Endothelial cell of umbilical vein (primary cell): ENCODE measurements at places on chromosomes 5 and 9. TPM values are rescaled to one million over a fixed set of nuclear protein-coding genes. Genes with fewer than 3 reads are reported as not detected.

GRCh38 chr5:161539016-161539415, 7.5 kb downstream of the GABRB2 start:
- H3K36me3 ChIP-seq, result no peaks in the 10 kb centered on the region
- H3K4me3 ChIP-seq, result no peak overlapping the region
- H3K27me3 ChIP-seq, result no peaks in the 10 kb centered on the region
- H3K4me1 ChIP-seq, result no peaks in the 10 kb centered on the region
- DNase-seq, result no peak

DNA sequence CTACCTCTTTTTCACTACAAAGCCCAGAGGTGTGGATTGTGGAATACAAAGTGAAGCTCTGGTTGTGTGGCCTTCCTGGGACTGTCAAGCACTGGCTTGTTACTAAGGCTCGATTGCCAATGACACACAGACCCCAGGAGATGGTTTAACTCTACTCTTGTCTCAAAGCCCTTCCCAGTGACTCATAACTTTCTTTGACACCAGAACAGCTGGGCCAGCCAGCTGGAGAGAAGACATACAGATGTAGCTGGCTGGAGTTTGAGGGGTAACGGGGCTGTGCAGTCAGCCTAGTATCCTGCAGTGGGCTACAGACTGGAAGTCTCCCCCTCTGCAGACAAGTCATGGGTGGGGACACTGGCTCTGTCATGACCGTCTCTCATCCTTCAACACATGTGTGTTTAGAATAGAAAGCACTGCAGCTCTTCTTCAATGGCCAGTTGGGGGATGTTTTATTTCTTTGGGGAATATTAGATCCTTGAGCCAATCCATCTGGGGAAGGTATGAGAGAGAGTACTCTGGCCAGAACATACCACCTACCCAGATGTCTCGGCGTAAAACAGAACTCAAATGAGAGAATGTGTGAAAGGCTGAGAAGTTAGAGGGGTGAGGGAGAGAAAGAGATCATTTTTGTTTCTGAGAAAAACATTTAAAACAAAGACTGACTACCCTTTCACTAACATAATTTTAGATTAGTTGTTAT, 53.3 kb downstream of the SEMA6A start:
- no peak for DNase-seq
- H3K4me1 ChIP-seq, result no peaks in the 10 kb centered on the region
- no peaks in the 10 kb centered on the region for H3K27me3 ChIP-seq
- no peaks in the 10 kb centered on the region for H3K36me3 ChIP-seq
- H3K4me3 ChIP-seq, result no peak overlapping the region

- DNase-seq, result no peak
- no peak overlapping the region for H3K4me3 ChIP-seq
- no peak overlapping the region for H3K27ac ChIP-seq
- H3K27me3 ChIP-seq, result peaks cover 34% of the 10 kb centered on the region
- H3K36me3 ChIP-seq, result no peaks in the 10 kb centered on the region
Observed at GRCh38 chr5:14134083-14134482, 9.1 kb upstream of the TRIO start.

DNA sequence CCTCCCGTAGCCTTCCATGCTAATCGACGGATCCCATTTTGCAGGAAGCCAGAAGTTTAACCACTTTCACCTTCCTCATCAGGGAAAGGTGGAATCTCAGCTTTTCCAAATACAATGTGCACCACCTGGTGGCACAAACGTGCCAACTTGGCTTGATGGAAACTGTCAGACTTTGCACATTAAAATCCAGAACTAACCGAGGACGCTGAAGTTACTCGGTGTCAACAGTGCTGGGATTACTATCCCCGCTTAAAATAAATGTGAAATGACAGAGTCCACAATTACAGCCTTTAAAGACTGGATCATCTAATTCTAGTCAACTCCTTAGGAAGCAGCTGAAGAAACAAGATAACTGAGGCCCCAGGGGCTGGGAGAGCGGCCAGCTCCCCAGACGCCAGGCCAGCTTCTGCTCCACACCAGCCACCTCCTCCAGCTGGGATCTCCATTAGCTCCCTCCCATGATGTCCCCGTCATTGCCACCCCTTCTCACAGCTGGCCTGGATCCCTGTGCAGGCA, 50.1 kb upstream of the RETREG1 start:
- H3K27ac ChIP-seq, result no peak overlapping the region
- peaks cover 5% of the 10 kb centered on the region for H3K4me1 ChIP-seq
- H3K27me3 ChIP-seq, result no peaks in the 10 kb centered on the region
- peak; percentile 64 for DNase-seq

DMGDH gene
- not detected in 2 replicates for total RNA-seq

GRCh38 chr5:142056816-142057696, 44.2 kb upstream of the GNPDA1 start:
- no peak for DNase-seq
- H3K36me3 ChIP-seq, result no peaks in the 10 kb centered on the region
- no peak overlapping the region for H3K27ac ChIP-seq
- H3K4me3 ChIP-seq, result no peak overlapping the region
- H3K27me3 ChIP-seq, result no peaks in the 10 kb centered on the region

GRCh38 chr5:172715931-172716682, 54.9 kb downstream of the DUSP1 start:
- H3K36me3 ChIP-seq, result no peaks in the 10 kb centered on the region
- peak overlapping the region; percentile 81 for H3K27ac ChIP-seq
- no peak overlapping the region for H3K4me3 ChIP-seq
- H3K4me1 ChIP-seq, result peaks cover 20% of the 10 kb centered on the region
- no peak for DNase-seq

DNA sequence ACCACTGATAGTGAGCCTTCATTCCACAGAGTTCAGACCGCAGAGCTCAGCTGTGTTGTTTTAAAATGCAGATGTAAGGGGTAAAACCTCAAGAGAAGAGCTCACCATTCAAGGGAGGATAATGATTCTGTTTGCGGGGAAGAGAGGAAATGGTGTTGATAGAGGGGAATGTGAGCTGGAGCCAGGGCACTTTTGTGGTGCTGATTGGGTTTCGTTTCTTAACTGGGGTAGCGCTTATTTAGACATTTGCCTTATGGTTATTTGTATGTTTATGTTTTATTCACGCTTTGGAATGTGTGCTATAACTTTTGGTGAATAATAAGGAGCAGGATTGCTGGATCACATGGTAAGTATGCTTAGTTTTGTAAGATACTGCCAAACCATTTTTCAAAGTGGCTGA, 42.5 kb downstream of the STXBP1 start:
- H3K36me3 ChIP-seq, result peaks cover 3% of the 10 kb centered on the region
- H3K27ac ChIP-seq, result no peak overlapping the region
- no peaks in the 10 kb centered on the region for H3K27me3 ChIP-seq
- H3K4me1 ChIP-seq, result no peaks in the 10 kb centered on the region
- DNase-seq, result no peak

MCC gene
- 23.0 and 27.5 TPM in 2 replicates for total RNA-seq

IRX2 gene
- not detected in 2 replicates for total RNA-seq

- H3K27ac ChIP-seq, result peak overlapping the region; percentile 61
- H3K4me3 ChIP-seq, result no peak overlapping the region
- peak; percentile 49 for DNase-seq
- H3K4me1 ChIP-seq, result peaks cover 62% of the 10 kb centered on the region
- no peaks in the 10 kb centered on the region for H3K27me3 ChIP-seq
- H3K36me3 ChIP-seq, result no peaks in the 10 kb centered on the region
Observed at GRCh38 chr9:131398204-131398603, 4.3 kb downstream of the PRRC2B start.

DNA sequence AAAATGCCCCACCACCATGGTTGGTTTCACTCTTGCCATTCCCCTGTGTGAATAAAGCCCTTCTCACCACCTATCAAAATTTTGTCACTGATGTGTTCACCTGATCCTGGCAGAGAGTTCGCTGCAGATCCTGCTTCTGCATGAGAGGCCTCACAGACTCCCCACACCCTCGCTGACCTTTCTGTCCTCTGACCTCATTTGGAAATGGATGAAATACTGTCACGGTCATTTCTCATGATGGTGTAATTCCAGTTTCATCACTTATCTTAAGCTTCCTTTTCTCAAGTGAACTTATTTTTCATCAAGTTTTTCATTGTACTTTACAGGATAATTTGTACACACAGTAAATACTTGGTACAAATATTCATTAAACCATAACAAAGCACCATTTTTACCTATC, 131.3 kb downstream of the FRMD3 start:
- no peaks in the 10 kb centered on the region for H3K36me3 ChIP-seq
- no peak for DNase-seq
- no peaks in the 10 kb centered on the region for H3K27me3 ChIP-seq
- H3K27ac ChIP-seq, result no peak overlapping the region
- H3K4me3 ChIP-seq, result no peak overlapping the region

- no peak for DNase-seq
- peaks cover 22% of the 10 kb centered on the region for H3K27me3 ChIP-seq
- H3K27ac ChIP-seq, result peak overlapping the region; percentile 83
- peak overlapping the region; percentile 2 for H3K4me3 ChIP-seq
Observed at GRCh38 chr9:89179540-89179894, 899 bp upstream of the SHC3 start.

- H3K27ac ChIP-seq, result no peak overlapping the region
- no peaks in the 10 kb centered on the region for H3K36me3 ChIP-seq
- H3K4me1 ChIP-seq, result peaks cover under 1% of the 10 kb centered on the region
- H3K4me3 ChIP-seq, result no peak overlapping the region
- DNase-seq, result no peak
- no peaks in the 10 kb centered on the region for H3K27me3 ChIP-seq
Observed at GRCh38 chr9:94827584-94828304, 101.2 kb downstream of the AOPEP start.

DNA sequence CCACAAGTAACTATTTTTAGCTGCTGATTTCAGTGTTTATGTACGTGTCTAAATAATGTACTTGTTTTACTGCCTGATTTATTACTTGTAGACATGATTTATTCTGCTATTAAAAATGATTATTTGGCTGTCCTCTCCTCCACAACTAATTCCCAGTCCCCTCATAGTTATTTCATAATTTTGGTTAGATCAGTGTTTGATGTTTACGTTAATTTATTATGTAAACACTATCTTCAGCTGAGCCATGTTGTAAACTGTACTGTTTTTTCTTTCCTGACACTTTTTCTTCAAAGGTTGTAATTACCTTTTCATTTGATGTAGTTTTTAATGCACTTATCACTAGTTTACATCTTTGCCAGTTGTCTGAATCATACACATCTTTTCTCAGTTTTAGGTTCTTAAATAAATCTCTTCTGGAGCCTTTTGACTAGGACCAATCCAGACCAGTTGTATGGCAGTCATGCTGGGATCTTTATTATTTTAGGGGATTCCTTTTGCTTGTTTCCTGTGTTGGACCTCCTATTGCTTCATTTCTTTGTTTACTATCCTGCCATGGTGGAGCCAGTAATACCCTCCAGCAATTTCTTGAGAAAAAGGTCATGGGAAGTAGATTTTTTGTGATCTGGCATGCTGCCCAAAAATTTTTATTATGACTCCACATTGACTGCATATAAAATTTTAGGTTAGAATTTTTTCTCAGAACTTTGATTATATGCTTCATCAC, 16.1 kb downstream of the AP3S1 start:
- H3K36me3 ChIP-seq, result no peaks in the 10 kb centered on the region
- H3K27ac ChIP-seq, result no peak overlapping the region
- peaks cover 19% of the 10 kb centered on the region for H3K4me1 ChIP-seq
- no peak overlapping the region for H3K4me3 ChIP-seq

- H3K4me3 ChIP-seq, result peak overlapping the region; percentile 4
- H3K4me1 ChIP-seq, result peaks cover 25% of the 10 kb centered on the region
Observed at GRCh38 chr5:52801329-52801728, 13.6 kb downstream of the ITGA1 start.

- H3K27me3 ChIP-seq, result no peaks in the 10 kb centered on the region
- no peak overlapping the region for H3K4me3 ChIP-seq
- no peaks in the 10 kb centered on the region for H3K4me1 ChIP-seq
- H3K27ac ChIP-seq, result no peak overlapping the region
- DNase-seq, result no peak
Observed at GRCh38 chr5:61385627-61386026, 53.6 kb downstream of the ZSWIM6 start.

MYMK gene
- total RNA-seq, result not detected in 2 replicates

SLIT3 gene
- total RNA-seq, result 0.02 and 1.0 TPM in 2 replicates

DNA sequence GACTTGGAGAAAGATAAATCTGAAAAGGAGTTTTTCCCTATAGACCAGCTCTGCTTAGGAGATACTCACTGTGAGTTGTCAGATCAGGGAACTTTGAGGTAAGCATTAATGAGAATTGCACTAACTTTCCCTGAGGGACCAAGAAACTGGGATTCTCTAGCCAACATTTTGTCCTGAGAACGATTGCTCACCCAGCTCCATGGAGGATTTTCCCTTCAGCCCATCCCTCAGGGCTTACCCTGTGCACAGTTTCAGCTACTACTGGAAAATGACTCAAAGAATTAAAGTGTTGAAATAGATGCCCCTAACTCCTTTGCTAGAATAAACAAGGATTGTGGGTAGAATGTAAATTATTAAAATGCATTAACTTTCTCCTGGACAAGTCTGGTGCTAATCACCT, 237.2 kb upstream of the IL12B start:
- H3K4me3 ChIP-seq, result no peak overlapping the region
- no peaks in the 10 kb centered on the region for H3K4me1 ChIP-seq
- no peak for DNase-seq
- H3K27ac ChIP-seq, result no peak overlapping the region

GRCh38 chr5:97418462-97418861, 235.4 kb upstream of the RIOK2 start:
- no peaks in the 10 kb centered on the region for H3K36me3 ChIP-seq
- no peaks in the 10 kb centered on the region for H3K27me3 ChIP-seq
- no peak overlapping the region for H3K27ac ChIP-seq
- no peaks in the 10 kb centered on the region for H3K4me1 ChIP-seq

KCTD16 gene
- total RNA-seq, result 0.30 and 0.49 TPM in 2 replicates

PAEP gene
- total RNA-seq, result not detected in 2 replicates

GRCh38 chr9:79658926-79659325, 87.2 kb downstream of the TLE4 start:
- no peak overlapping the region for H3K27ac ChIP-seq
- H3K4me1 ChIP-seq, result peaks cover 11% of the 10 kb centered on the region
- peaks cover 2% of the 10 kb centered on the region for H3K36me3 ChIP-seq
- no peak overlapping the region for H3K4me3 ChIP-seq

HSPB3 gene
- total RNA-seq, result not detected in 2 replicates

DNA sequence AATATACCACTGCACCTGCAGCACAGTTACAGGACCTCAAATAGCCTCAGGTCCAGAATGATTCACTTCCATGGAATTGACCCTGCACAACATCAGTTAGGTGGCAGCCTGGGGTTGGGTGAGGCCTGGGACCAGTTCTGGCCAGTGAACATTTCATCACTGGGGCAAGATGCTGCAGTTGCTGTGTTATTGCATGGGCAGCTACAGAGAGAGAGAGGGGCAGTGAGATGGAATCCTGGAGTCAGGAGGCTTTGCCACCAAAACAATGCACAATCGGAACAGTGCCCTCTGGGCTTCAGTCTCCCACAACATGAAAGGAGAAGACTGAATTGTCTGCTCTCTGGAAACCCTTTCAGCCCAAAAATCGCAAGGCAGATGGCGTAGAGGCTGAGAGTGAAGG, 51.8 kb downstream of the SH3TC2 start:
- no peak overlapping the region for H3K27ac ChIP-seq
- H3K4me1 ChIP-seq, result peaks cover 7% of the 10 kb centered on the region
- H3K27me3 ChIP-seq, result no peaks in the 10 kb centered on the region
- no peaks in the 10 kb centered on the region for H3K36me3 ChIP-seq
- H3K4me3 ChIP-seq, result no peak overlapping the region

GRCh38 chr9:128785427-128785826, 1.6 kb upstream of the TBC1D13 start:
- H3K4me3 ChIP-seq, result no peak overlapping the region
- DNase-seq, result no peak
- H3K36me3 ChIP-seq, result no peaks in the 10 kb centered on the region
- H3K4me1 ChIP-seq, result peaks cover 11% of the 10 kb centered on the region

SLC6A3 gene
- not detected in 2 replicates for total RNA-seq
